ENCODE measurements at places on chromosomes 5 and 9.

- no peak for DNase-seq
Measured at GRCh38 chr9:3824581-3824980, 298.8 kb upstream of the RFX3 start.

DNA sequence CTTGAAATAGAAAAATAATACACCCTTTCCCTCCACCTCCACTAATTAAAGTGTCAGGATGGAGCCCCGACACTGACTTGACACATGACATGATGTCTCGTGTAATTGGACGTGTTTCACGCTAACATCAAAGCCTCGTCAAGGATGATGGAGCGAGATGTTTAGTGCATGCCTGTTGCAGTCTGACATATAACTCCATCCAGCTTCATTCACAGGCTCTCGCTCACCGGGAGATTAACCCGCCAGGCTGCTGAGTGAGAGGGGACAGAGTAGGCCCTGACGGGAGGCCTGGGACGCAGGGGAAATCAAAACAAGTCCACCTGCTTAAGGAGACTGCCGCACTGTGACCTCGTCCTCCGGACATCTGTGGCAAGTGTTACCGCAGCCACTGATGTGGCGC, 263.5 kb downstream of the SLIT3 start:
- no peak for DNase-seq

GRCh38 chr9:20643660-20644059, 21.4 kb upstream of the MLLT3 start:
- no peak for DNase-seq

DNA sequence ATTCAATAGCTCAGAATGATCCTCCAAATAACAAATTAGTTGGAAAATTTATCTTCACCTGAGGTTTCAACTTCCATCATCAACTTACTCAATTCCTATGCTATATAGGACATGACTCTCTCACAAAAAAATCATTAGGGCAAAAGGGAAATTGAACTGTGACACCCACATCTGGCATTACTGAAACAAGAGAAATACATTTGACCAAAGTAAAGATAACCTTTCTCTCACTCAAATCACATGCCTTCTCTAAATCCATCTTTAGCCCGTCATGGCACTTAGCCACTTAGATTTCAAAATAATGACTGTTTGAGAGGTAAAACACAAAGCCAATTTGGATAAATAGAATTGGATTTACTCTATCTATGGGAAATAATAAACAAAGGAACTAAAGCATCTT, 126.4 kb downstream of the ADAMTS6 start:
- DNase-seq: no peak

- no peak for DNase-seq
Measured at GRCh38 chr5:33789567-33789957, 102.2 kb downstream of the ADAMTS12 start.

GRCh38 chr5:95734906-95735305, 3.8 kb downstream of the RHOBTB3 start:
- no peak for DNase-seq

GRCh38 chr5:886716-887325, 5.8 kb downstream of the BRD9 start:
- DNase-seq: no peak

GRCh38 chr5:60210810-60211209, 317.3 kb upstream of the PDE4D start:
- DNase-seq: no peak

DNA sequence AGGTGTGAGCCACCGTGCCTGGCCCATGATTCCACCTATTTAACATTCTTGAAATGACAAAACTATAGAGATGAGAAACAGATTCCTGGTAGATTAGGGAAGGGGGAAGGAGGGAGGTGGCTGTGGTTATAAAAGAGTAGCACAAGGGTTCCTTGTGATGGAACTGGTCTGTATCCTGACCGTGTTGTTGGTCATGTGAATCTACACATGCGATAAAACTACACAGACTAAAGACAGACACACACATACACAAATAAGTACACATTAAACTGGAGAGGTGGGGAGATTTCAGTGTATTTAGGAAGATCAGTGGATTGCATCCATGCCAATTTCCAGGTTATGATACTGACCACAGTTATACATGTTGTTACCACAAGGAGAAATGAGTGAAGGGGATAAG, 60.9 kb downstream of the RNF130 start:
- no peak for DNase-seq

DNA sequence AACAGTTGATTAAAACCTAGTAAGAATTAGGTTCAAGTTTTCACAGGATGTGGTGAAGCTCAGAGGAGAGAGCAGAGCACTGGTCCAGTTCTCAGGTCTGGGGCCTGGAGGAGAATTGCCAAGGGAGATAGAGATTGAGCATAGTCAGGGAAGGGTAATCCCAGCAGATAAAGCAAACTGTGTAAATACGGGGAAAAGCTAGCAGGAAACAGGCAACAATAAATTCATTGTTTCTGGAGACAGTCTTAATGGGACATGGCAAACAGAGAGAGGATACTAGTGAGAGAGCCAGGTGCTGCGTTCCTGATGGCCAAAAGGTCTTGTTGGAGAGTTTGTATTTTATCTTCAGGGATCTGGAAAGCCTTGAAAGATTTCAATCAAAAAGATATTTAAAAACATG, 333.0 kb downstream of the PDE4D start:
- no peak for DNase-seq

GRCh38 chr5:107705402-107706014, 34.8 kb upstream of the EFNA5 start:
- DNase-seq: peak; percentile 49

DNA sequence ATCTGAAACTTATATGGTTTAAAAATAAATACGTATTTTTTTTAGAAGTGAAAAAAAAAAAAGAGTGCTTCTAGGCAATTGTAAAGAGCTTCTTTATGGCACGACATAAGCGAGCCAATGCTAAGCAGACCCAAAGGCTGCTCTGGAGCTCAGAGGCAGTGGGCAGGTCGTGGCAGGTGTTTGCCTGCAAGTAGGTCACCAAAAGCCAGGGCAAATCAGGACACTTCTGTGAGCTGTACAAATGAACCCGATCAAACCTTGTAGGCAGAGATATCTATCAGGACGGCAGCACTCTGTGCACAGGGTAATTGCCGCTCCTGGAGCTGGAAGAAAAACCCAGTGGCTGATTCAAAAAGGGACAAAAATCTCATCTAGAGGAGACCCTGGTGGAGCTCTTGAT, 75.9 kb downstream of the IRX2 start:
- no peak for DNase-seq

- no peak for DNase-seq
Measured at GRCh38 chr5:158179271-158179670, 320.3 kb upstream of the CLINT1 start.

GRCh38 chr5:143056792-143057579, 286.8 kb downstream of the ARHGAP26 start:
- DNase-seq: no peak

DNA sequence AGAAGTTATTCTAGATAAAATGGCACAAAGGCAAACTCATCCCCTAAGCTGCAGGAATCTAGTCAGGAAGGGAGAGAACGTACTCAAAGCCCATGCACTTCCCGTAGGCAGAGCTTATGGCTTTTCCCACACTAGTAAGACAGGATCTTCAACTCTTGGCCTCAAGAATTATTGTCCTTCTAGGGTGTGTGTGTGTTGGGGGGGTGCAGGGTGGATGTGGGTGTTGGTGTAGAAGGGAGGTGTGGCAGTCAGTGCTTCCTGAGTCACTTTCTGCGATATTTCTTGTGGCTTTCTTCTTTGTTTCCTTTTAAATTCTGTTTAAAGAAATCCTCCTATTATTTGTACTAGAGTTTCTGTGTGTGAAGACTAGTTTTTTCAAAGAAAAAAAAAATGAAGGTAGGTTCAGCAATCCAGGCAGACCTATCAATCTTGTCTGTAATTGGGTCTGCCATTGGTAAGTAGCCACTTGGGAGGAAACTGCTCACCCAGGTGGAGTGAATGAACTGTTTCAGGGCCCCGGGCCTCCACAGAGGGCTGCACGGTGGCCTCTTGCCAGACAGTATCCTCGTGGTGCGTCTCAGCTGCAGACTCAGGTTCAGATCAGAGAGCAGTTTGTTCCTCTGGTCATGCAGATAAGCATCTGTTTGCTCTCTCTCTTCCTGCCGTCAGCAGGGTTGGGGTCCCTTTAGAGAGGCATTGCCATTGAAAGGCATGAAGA, 131.9 kb downstream of the NPR3 start:
- DNase-seq: no peak

DNA sequence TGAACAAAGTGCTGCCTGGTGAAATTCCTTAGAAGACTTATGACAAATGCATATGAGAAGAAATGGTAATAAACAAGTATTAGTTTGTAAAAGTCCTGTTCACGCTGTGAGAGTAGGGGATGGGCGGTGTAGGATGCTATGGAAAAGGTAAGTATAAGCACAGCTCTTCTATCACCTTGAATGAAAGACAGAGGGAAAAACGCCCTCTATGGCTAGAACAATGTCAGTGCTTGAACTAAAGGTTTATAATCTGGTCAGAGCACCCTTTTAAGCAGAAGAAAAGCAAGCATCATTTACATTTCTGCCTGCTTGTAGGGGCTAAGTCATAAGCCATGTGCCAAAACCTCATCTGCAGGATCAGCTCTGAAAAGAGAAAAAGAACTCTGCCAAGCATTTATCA, 115.2 kb downstream of the LHFPL2 start:
- DNase-seq: peak; percentile 40

- DNase-seq: peak; percentile 36
Measured at GRCh38 chr9:69178583-69179011, 4.5 kb downstream of the TJP2 start.

DNA sequence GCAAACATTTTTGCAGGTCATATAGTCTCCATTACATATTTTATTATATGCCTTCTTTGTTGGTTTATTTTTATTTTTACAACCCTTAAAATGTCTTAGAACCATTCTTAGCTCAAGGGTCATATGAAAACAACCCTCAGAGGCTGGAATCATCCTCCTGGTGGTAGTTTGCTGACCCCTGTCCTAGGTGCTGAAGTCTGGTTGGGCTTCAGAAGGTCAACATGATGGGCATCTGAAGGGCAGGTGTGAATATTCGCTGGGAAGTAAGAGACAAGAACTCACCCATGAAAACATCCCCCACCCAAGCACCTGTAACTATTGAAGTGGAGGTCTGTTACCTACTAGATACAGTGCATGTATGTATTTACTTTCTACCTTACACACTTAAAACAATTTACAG, 75.4 kb downstream of the OSMR start:
- DNase-seq: no peak

- DNase-seq: no peak
Measured at GRCh38 chr9:123002754-123003153, 30.7 kb upstream of the GPR21 start.

- peak; percentile 83 for DNase-seq
Measured at GRCh38 chr5:76960004-76960625, 7.3 kb downstream of the CRHBP start.

DNA sequence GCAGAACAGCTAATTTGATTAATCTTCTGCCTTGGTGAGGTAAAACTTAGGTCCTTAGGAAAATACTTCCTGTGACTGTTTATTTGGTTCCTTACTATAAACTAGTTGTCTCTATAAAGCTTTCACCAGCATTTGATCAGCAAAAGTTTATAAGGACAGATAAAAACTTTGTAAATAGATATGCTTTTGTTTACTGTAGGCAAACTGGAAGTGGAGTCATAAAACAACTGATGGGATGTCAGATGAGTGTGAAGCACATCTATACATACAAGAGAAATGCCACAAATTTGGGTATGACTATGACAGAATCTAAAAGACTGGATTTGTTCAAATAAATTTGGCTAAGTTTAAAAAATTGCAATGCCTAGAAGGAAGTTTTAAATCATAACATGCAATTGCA, 5.5 kb downstream of the PTGER4 start:
- DNase-seq: no peak

- no peak for DNase-seq
Measured at GRCh38 chr9:76114144-76114543, 223.7 kb downstream of the PCSK5 start.

DNA sequence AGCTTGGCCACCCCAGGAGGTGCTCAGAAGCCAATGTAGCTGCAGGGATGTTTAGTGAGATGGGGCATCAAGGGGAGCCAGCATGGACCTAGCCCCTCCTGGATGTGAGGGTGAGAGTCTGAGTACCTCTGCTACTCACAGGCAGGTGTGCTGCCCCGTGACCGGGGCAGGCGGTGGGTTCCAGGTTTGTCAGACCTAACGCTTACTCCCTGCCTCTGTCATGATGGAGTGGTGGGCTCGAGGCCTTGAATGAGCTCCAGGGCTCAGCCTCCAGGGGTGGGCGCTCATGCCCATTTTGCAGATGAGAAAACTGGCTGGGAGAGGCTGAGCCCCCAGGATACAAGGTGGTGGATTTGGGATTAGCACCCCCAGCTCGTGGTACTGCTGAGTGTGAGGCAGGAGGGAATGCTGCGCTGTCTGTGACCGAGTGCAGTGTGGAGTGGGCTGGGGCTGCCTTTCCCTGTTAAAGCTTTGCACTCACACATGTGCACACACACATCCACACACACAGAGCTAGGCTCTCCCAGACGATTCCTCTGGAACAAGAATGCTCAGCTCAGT, 1.5 kb downstream of the RXRA start:
- DNase-seq: no peak

DNA sequence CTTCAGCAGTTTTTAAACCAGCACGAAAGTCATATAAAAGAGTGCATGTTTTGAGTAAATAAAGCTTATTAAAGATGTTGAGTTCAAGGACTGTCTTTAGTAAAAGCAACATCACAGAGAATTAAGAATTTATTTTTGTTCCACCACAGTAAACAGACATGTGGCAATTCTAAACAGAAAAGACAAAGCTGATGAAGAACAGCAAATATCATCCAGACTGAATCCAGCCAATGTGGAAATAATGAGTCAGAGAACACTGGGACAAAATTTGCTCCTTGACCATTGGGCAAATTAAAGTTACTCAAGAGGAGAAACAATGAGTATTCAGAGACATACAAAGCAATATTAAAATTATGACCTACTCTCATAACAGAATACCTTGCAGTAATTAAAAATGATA, 28.8 kb downstream of the OR2K2 start:
- no peak for DNase-seq

GRCh38 chr5:150108711-150109514, 22.6 kb upstream of the CSF1R start:
- DNase-seq: no peak

GRCh38 chr5:137335493-137335892, 163.6 kb downstream of the SPOCK1 start:
- no peak for DNase-seq

DNA sequence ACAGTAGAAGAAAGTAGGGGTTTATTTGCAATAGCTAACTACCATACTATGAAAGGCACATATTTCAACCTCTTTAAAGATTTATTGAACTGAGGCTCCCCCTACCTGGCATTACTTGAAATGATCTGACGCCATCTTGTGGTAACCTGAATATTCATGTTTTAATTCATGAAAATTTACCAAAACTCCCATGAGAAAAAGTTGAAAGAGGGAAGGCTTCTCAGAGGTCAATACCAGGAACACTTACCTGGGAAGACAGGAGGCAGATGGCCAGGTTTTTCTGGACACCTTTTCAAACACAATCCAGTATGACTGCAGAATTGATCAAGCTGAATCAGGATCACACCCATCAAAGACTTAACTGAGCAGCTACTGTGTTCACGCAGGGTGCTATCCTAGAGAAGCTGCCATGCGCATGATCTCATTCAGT, 9.4 kb downstream of the PRELID2 start:
- peak; percentile 44 for DNase-seq

GRCh38 chr5:55151923-55152842, 7.8 kb upstream of the GPX8 start:
- DNase-seq: peak; percentile 32
